ENCODE measurements at places on chromosomes 16 and 17. TPM values are rescaled to one million over a fixed set of nuclear protein-coding genes. Genes with fewer than 3 reads are reported as not detected.
A peak's percentile ranks its signal among the peaks of the same experiment; 100 is the strongest.

CCL16 gene
- total RNA-seq: not detected

GHDC gene
- not detected for total RNA-seq

CDRT15 gene
- total RNA-seq: not detected

ANKRD13B gene
- 4.2 TPM for total RNA-seq

HEATR9 gene
- not detected for total RNA-seq

RNF222 gene
- not detected for total RNA-seq

GRCh38 chr17:54736573-54736972 lies 164.1 kb upstream of the TOM1L1 start:
- no peak for DNase-seq

DNA sequence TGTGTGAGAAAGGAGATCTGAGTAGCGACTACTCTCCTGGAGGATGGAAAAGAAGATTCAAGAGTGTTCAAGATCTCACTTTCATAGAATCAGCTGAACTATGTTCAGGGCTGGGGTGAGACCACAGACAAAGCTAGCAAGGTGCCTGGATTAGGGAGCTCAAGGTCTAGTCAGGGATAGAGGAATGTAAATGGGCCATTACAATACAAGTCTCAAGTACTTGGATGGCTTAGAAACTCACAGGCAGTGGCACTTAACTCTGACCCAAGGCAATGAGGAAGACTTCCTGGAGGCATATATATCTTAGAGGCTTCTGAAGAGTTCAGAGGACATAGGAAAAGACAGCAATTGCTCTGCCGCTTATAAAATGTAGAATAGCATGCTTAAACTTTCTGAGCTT lies 184.9 kb upstream of the CDH11 start:
- DNase-seq: no peak

DNA sequence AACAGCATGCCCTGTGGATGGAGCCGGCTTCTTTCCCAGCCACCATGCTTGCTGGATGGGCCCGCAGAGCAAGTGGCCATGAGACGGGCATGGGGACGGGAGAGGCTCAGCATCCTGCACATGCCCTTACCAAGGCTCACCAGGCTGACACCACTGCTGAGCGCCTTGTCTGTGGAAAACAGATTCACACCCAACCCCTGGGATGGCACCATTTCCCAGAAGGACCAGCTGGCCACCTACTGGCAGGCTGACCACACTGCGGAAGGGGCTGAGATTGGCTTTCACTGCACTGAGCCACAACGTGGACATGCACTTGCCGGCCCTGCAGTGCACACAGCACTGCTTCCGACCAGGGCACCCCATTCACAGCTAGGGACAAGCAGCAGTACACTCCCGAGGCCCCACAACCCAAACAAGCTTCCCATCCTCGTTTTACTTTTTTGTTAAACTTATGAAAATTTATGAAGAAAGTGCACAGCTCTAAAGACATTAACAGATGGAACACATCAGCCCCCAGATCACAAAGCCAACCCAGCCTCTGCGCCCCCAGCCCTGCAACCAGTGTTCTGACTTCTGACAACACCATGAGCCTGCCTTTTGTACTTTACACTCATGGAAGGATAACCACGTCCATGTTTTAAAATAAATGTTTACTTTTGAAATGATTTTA lies 13.9 kb upstream of the KRTAP17-1 start:
- peak; percentile 41 for DNase-seq

DNA sequence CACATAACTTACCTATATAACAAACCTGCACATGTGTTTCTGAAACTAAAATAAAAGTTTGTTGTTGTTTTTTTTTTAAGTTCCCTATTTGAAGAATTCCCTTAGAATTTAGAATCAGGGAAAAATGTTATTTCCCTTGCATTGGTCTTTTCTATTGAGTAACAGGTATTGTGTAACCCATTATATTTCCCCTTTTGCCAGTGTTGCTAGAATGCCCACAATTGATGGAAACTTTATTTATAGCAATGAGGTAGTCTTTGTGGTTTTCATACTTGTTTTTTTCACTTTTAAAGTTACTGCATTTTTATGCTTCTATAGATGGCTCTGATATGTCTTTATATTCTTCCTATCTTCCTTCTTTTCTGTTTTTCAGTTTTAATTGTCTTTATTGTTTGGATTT lies 3.9 kb downstream of the NLRP1 start:
- DNase-seq: no peak

DNA sequence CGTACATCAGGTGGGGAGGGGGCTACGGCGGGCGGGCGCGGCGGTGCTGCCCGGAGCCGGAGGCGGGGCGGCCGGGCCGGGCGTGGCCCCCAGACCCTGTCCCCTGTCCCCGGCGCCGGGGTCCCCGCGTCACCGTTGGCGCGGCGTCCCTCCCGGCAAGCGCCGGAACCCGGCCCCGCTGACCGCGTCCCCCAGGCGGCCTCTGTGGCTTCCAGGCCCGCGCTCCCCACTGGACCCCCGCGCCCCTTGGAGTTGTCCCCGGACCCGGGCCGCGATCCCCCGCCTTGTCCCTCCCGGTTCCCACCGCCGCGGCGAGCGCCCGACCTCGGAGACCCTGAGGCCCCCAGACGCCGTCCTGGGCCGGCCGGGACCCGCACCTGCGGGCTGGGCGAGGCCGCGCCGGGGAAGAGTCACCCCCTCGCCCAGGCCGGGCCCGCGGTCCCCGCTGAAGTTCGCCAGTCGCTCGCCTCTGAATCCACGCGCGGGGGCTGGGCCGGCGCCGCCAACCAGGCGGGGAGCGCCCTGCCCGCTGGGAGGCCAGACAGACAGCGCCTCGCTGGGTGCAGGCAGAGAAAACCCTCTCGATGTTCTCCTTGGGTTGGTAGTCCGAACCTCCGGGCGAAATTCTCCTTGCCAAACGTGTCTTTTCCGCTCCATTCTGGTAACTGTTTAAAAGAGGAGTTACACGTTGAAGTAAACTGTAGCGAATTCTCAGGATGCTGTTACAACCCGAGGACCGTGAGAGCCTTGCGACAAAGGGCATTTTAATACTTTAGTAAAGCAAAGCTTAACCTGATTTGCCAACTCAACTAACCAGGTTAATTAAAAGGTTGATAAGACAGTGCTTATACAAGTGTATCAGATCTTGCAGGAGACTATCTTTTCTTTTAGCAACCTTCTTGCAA lies 761 bp downstream of the GAN start:
- peak; percentile 83 for DNase-seq

DNA sequence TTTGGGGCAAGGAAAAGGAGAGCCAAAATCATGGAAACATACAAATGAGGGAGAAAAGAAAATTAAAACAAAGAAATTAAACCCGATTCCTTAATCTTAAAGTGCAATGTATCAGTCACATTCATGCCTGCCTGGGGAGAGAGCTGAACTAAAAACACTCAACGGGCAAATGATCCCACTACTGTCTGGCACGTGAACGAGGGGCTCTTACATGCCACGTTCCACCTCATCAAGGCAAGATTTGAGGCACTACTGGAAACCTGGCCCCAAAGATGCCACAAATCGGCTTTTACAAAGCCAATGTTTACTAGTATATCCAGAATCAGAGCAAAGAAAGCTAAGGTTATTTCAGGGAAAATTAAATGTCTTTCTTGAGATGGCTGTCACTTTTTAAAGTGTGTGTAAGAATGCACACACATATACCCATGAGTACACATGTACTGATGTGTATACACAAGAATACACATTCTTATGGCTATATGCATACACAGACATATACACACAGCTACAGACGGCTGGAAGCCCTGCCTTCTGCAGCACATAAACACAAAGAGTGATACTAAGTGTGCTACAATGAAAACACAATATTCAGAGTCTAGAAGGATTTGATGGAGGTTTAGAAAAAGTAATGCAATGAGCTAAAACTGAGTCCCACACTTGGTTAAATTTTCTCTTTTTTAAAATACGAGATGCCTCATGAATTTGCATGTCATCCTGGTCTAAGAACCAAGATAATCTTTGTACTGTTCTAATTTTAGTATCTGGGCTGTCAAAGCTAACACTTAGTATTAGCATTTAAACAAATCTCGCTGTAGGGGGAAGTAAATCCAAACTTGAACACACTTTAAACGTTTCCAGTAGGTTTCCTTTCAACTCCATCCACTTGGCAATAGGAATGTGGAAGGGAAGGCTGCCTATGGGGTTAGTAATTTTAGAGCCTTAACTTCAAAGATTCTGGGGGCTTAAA lies 85.8 kb downstream of the CYTH1 start:
- DNase-seq: no peak

DNA sequence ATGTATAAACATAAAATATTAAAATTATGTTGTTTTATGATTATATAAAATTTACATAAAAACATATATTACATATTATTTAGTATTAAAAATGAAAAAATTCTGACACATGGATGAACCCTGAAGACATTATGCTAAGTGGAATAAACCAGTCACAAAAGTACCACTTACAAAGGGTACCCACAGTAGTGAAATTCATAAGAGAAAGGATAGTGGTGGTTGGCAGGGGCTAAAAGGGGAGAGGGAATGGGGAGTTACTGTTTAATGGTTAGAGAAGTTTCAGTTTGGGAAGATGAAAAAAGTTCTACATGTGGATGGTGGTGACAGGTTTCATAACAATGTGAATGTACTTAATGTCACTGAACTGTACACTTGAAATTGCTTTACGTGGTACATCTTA lies 41.4 kb downstream of the FBXL20 start:
- DNase-seq: no peak
